ENCODE measurements at places on chromosomes 2 and 18.

- no peak for DNase-seq
These were observed 958 bp upstream of the ALLC start for GRCh38 chr2:3656762-3657721.

DNA sequence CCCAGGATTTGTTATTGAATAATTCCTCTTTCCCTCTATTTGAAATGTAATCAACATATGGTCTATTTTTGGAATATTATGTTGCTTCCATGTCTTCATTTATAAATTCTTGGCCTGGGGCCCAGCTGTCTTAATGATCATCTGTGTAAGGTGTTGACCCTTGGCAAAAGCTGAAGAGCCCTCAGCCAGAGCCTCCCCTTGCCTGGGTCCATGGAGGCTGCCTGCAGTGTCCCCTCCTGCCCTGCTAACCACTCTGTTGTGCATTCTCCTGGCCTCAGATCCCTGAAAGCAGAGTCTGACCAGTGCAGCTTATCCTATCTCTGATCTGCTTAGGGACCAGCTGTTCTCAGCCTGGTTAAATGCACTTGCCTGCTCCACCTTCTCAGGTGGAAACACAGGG, 226.1 kb upstream of the APCDD1 start:
- DNase-seq, result no peak

DNA sequence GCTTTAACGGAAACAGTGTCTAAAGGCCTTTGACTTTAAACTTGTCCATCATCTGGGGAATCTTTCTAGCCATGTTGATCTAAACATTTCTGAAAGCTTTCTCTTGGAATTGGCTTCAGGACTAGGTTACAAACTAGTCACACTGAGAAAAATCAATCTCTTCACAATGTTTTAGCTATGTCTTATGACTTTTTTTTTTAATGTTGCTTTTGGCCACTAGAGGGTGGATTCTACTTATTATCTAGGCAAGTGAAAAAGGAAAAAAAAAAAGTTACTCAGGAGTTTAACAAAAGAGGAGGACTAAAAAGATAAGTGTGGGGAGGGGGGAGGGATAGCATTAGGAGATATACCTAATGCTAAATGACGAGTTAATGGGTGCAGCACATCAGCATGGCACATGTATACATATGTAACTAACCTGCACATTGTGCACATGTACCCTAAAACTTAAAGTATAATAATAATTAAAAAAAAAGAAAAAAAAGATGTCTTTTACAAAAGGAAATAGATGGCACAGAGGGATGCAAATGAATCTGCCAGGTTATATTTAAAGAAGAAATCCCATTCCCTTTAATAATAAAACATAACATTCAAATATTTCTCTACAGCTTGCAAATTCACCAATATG, 160.4 kb upstream of the PID1 start:
- DNase-seq, result no peak

DNA sequence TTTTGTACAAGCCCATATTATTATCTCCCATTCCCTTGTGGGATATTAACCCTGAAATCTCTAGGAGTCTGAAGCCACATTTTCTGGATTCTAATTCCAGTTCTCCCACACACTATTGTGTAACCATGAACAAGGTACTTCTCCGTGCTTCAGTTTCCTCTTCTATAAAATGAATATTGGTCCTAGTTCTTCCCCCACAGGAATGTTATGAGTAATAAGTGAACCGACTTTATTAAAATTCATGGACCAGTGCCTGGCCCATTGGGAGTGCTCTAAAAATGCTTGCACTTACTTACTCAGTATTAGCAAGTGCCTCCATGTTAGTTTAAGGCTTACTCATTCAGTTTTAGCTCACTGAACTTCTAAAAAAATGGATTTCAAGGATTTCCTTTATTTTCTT, 1.4 kb upstream of the ACMSD start:
- DNase-seq, result no peak

GRCh38 chr18:10367836-10368235, 86.6 kb upstream of the APCDD1 start:
- DNase-seq, result no peak

- DNase-seq, result no peak
These were observed 210.9 kb downstream of the CDH20 start for GRCh38 chr18:61544178-61544577.

DNA sequence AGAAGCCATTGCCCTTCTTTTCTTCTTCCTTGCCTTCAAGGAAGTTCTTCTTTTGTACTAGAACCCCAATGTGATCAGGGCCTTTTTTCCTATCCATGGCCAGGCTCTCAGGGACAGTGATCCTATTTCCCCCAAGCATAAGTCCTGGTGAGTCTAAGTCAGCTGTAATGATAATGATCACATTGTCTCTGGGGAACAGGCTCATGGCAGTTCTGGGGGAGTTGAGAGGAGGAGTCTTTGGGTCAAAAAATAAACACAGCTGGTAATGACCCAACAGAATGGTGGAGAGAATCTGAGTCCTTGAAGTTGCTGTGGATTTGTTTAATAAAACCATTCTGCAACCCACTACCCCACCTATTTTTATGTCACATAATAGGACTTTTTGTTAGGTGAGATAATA, 96.6 kb downstream of the SOCS6 start:
- DNase-seq, result no peak

GRCh38 chr2:85635636-85636035, 19.6 kb downstream of the USP39 start:
- no peak for DNase-seq

DNA sequence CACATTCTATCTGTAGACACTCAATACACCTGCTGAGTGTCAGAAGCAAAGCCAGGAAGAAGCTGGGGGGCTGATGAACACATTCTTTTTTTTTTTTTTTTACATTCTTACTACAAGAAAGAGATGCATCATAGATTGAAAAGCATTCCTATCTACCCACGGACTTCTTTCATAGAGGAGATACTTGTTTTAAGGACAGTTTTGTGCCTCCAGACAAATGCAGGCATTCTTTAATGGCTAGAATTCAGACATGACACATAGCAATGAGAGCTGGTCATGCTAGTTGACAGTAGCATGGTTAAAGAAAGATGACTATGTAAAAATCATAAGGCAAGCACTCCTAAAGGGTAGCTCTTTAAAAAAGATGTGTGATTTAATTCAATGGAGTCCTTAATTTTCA, 110.2 kb downstream of the EPHA4 start:
- no peak for DNase-seq

- peak; percentile 38 for DNase-seq
These were observed 9.7 kb downstream of the OXER1 start for GRCh38 chr2:42754021-42754775.

GRCh38 chr2:206324869-206325268, 50.4 kb downstream of the ZDBF2 start:
- no peak for DNase-seq

DNA sequence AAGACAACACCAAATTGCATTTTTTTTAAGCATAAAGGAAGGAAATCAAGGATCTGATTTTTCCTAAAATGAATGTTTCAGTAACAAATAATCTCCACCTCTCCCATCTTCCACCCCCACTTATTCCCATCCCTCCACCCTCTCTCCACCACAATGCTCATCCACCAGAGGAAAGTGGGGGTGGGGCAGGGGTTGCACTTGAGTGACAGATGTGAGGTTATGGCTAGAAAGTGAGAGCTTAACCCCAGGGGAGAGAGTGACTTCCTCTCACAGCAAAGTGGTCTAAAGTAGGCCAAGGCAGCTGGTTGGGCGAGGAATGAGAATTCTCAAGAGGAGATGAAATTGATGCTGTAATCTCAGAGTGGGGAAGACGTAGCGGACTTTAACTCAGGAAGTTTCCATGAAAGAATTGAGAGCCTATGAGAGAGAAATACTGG, 104.7 kb downstream of the HNRNPLL start:
- peak; percentile 16 for DNase-seq

GRCh38 chr2:177897278-177897677, 175.3 kb downstream of the PDE11A start:
- no peak for DNase-seq

- no peak for DNase-seq
These were observed 78.1 kb upstream of the ZEB2 start for GRCh38 chr2:144597894-144598593.

DNA sequence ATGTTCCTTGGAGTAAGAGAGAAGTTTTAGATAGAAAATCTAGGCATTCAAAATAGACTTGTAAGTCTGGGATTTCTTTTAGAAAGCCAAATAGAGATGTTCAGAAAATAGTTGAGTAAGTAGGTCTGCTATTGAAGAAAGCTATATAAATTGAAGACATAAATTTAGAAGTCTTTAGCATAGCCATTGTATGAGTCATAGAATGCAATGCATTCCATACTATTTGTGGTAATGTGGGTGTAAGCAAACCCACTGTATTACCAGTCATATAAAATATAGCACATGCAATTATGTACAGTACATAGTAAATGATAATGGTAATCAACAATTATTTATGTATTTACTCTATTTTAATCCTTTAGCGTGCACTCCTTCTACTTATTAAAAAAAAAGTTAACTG, 14.1 kb downstream of the MC4R start:
- no peak for DNase-seq

- DNase-seq, result no peak
These were observed 212.8 kb upstream of the LRRTM1 start for GRCh38 chr2:80517316-80517715.

GRCh38 chr2:45554742-45555140, 56.3 kb downstream of the SRBD1 start:
- DNase-seq, result no peak

GRCh38 chr2:70936165-70936978, 672 bp downstream of the ATP6V1B1 start:
- no peak for DNase-seq

- no peak for DNase-seq
These were observed 61.9 kb upstream of the BZW1 start for GRCh38 chr2:200749631-200750322.

GRCh38 chr2:241563031-241563507, 4.5 kb downstream of the BOK start:
- DNase-seq, result no peak

DNA sequence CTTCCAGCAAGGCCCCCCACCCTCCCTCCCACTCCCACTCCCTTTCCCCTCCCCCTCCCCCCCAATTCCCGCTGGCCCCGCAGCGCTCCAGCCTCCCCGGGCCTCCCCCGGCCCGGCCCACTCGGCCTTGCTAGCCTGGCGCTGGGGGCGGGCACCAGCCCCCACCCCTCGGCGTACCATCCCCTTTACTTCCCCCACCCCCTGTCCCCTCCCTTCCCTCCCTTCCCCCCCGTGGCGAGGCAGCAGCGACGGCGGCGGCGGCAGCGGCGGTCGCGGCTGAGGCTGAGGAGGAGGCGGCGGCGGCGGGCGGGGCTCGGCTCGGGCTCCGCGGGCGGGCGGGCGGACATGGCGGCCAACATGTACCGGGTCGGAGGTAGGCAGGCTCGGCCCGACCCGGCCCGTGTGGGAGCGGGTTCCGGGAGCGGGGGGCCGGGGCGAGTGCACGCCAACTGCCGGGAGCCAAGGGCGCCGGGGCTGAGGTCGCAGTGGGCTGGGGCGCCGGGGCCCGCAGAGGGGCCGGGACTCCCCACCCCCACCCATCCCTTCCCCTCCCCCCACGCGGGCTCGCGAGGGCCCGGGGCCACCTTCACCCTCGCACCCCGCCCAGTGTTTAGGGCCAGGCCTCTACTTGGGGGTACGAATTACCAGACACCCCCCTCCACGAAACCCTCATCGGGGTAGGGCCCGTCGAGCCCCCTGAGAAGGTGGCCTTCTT, at the start of gene MTA3:
MTA3 (plus strand) TSS at position 232 of the 715 bp plus-strand sequence; CDS start at position 346, 114 bp downstream.
- peak; percentile 63 for DNase-seq

- no peak for DNase-seq
These were observed 240.9 kb downstream of the RNF152 start for GRCh38 chr18:61651880-61652268.

- no peak for DNase-seq
These were observed 9.7 kb upstream of the POLE4 start for GRCh38 chr2:74948779-74949178.

- DNase-seq, result no peak
These were observed 336.2 kb downstream of the CYRIA start for GRCh38 chr2:16329421-16329820.

- DNase-seq, result no peak
These were observed 12.1 kb upstream of the KDSR start for GRCh38 chr18:63378919-63379638.

DNA sequence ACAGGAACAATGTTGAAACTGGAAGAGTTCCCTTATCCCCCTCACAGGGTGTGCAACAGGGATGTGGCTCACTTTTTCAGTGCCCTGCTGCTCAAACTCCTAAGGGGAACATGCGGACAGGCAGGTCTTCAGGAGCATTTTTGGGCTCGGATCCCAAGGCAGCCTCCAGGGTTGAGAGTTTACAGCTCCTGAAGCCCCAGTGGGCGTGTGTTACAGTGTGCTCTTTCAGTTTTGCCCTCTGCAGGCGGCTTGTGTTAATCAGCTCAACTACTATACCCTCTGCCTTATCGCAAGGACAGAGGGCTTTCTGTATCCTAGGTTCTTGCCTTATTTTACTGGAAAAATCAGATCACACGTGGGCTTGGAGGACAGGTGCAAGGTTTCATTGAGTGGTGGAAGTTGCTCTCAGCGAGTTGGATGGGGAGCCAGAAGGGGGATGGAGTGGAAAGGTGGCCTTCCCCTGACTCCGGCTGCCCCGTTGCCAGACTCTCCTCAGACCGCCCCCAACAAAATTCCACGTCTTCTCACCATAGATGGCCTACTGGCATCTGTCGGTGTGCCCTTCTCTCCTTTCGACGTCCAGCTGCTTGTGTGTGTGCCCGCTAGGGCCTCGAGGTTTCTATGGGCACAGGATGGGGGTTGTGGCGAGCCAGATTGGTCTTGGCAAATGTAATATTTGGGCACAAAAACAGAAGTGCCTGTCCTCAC, 541.9 kb downstream of the TMX3 start:
- no peak for DNase-seq

DNA sequence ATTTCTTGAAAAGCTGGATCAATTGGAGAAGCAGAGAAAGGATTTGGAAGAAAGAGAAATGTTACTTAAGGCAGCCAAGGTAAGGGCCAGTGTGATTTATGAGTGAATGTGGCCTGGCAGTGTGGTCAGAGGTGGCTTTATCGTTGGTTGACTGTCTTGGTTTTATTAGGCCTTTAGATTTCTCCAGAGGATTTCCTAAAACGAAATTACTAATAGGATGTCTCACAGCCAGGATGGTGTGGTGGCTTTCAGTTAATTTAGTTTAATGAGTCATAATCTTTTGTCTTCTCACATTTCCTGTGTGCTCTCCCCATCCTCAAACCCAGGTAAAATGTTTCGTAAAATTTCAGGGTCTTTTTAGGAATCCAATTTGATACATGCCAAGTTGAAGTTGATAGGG, 100.8 kb downstream of the TAF4B start:
- DNase-seq, result no peak

DNA sequence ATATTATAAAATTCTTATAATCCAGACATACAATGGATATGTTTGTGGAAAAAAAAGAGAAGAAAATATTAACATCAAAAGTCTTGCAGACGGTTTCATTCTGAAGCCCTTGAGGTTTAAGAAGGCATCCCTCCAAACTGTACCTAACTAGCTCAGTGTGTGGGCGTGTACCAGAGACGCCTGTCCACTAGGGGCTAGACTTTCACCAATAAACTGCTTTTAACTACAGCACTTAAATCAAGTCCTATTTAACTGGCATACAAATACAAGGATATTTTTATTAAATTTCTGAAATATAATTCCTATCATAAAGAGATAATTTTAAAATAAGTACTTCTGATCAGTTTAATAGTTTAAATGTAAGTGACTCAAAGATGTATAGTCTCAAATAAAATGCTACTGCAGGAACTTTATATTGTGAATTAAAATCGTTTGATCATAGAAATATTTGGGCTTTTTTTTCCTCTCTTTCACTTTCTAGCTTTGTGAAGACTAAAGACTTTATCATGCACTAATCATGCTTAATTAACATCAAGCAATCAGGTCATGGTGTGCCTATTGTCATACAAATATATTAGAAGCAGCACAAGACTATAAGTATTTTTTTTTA, 437.7 kb downstream of the SATB2 start:
- no peak for DNase-seq

GRCh38 chr2:100821255-100821910, 1.4 kb downstream of the NPAS2 start:
- DNase-seq, result no peak
